ENCODE measurements at places on chromosomes 7 and 10. TPM values are rescaled to one million over a fixed set of nuclear protein-coding genes. Genes with fewer than 3 reads are reported as not detected.
A peak's percentile ranks its signal among the peaks of the same experiment; 100 is the strongest.

DNA sequence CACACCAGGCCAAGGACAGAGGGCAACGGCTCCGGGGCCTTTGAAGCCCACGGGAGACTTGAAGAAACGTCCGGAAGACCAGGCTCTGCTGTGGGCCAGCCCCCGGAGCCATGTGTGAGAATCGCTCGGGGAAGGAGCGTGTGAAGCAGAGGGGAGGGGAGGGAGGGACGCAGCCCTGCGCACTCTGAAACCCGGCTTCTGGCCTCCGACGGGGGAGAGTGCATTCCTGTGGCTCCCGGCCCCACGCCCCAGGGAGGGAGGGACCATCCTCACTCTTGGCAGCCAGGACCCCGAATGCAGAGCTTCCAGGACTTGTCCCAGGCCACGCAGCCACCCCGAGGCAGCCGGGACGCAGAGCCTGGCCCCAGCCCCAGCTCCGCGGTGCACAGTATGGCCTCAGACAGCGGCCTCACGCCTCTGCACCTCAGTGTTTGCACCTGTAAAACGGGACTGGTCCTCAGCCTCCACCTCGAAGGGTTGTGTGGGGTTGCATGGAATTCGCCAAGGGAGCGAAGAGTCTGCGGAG lies 67.4 kb downstream of the PDGFA start:
- peak; percentile 18 for DNase-seq

- peak; percentile 21 for DNase-seq
Measured at GRCh38 chr10:74855027-74855426, 28.6 kb downstream of the KAT6B start.

DNA sequence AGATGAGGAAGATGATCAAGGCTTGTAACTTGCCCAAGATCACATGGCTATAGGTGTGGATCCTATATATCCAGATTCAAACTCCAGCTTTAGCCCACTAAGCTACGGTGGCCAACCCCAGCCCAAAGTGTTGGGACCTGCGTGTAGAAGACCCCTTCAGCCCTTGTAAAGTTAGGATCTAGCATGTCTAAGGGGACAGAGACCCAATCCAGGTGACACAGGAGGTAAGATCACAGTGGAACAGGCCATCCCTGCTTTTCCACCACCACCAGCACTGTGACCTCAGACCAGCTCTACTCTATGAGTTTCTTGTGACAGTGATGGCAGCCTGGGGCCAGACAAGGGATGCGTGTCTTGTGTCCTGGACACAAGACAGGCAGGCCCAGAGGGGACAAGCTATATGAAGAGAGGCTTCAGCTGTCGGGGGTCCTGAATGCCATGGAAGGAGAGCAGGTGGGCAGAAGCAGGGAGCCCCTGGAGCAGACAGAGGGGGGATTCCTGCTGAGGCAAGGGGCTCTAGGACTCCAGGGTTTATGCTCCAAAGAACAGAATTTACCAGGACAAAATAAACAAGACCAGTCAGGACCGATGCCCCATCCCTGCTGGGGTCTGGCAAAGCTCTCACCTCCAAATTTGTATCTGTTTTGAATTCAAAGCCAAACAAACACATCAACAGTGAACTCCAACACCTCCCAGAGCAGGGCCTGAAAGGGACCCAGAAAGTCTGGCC lies 10.4 kb downstream of the GPRIN2 start:
- peak; percentile 1 for DNase-seq

DNA sequence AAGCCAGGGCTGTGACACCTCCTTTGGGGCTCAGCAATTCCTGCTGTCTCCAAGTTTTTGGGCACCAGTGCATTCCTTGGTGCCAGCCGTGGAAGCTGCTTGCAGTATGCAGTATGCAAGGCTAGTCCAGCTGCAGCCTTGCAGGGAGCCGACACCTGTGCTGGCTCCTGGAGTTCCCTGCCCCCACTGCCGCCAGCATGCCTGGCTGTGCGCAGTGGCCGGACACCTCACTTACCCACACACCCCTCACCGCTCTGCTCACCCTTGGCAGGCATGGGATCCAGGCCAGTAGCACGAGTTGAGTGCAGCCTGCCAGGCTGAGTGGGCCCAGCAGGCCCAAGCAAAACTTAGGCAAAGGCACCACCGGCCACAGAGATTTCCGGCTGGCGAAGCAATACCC lies 77.4 kb downstream of the SAMD9 start:
- DNase-seq: no peak

Gene MPP7
- total RNA-seq: 14.3 TPM

- DNase-seq: no peak
Measured at GRCh38 chr7:47557694-47558670, 23.9 kb downstream of the TNS3 start.

- DNase-seq: no peak
Measured at GRCh38 chr10:48804740-48805182, 120.1 kb downstream of the WDFY4 start.

Gene C10orf143
- total RNA-seq: 4.4 TPM

DNA sequence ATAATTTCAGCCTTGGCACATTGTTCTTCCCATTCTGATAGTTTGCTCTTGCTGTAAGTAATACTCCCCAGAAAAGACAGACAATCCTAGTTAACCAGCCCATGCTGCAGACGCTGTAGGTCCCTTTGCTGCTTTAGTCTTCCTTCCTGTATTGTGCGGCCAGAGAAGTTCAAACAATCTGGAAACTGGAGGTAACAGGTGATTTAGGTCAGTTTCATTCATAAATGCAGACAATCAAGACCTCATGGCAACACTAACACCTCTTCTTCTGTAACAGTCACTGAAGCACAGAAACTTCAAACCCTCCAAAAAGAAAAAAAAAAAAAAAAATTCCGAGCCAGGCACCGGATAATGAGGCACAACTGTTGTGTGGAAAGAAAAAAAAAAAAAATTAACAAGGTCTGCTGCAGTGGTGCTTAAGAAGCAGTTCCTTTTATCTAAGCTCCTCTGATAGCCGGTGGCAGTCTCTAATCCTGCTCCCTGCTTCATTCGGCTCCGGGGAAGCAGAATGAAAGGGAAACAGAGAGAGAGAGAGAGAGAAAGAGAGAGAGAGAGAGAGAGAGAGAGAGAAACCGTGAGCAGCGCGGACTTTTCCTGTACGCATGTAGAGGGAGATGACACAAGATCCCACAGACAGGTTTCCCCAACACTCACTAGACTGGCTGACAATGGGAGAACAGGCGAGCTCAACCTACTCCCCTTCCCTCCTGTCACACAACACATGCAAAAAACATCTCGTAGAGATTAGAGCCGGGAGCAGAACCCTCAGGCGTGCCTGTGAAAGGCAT lies at the start of gene SEMA3A:
TSS of gene SEMA3A (minus strand) at position 306 of the 788 bp plus-strand sequence. CDS start at position 103, 203 bp downstream.
- peak; percentile 24 for DNase-seq

GRCh38 chr10:109966961-109967738 lies 40.6 kb upstream of the ADD3 start:
- no peak for DNase-seq

- no peak for DNase-seq
Measured at GRCh38 chr10:60140651-60141632, 234.6 kb upstream of the CCDC6 start.

- no peak for DNase-seq
Measured at GRCh38 chr7:151428378-151429236, 11.3 kb downstream of the CRYGN start.

- DNase-seq: no peak
Measured at GRCh38 chr7:25831831-25832411, 320.1 kb upstream of the NFE2L3 start.

- no peak for DNase-seq
Measured at GRCh38 chr10:52455098-52455497, 141.0 kb downstream of the DKK1 start.

Gene PPP1R9A
- 0.13 TPM for total RNA-seq

DNA sequence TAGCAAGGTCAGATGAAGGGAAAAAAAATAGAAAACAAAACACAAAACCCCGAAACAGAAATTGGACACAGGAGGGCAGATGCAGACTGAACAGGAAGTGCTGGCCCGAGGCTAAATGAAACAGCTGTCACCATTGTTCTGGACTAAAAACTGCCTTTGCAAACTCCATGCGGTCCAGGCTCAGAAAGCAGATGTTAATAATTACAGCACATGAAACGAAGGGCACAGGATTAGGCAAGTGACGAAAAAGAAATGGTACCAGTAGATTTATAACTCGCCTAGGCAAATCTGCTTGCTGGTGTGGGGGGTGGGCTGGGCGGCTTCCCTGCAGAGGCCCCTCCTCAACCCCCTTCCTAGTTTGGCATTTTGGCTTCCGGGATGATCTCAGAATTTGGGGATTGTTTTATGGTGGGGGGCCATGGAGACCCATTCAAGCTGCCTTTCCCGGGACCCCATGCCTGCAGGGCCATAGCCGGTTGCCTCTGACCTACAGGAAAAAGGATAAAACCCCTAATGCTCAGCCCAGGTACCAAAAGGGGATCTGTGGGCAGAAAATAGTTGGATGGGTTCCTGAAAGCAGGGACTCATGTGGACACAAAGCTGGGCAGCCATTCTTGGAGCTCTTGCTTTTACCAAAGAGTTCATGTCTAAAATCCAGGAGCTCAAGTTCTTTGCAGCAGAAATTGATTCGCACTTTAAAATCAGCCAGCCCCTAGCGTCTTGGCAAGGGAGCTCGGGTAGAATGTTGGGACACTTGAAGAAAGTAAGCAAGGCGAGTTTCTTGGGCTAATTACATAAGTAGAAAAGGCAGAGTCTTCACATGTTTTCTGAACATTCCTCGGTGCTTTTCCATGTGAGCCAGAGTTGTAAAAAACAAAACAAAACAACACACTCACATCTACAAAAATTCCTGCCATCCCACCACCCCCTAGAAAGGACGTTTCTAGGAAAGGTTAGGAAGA lies 39.0 kb upstream of the EMX2 start:
- DNase-seq: no peak

GRCh38 chr7:138654616-138655015 lies 46.5 kb downstream of the SVOPL start:
- DNase-seq: no peak

DNA sequence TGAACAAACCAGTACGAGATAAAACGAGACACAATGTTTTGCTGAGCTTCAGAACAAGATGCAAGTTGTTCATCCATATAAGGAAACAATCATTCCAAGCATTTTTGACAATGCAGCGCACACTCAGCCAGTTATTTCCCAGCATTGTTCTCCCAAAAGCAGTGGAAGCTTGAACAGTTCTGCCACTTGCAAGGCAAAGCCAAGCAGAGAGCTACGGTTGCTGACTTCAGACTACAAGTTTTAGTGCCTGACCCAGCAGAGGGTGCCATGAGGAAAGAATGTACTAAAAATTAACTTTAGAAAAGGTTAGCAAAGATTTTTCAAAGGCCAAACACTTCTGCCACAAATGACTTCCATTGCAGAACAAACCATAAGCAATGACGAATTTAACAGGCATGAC lies 152.5 kb downstream of the SLC25A13 start:
- DNase-seq: no peak

Gene SPOCK2
- total RNA-seq: 134 TPM

- DNase-seq: no peak
Measured at GRCh38 chr10:79022565-79023230, 46.1 kb upstream of the ZMIZ1 start.

GRCh38 chr7:100823140-100823525 lies 4.2 kb downstream of the EPHB4 start:
- DNase-seq: no peak

- no peak for DNase-seq
Measured at GRCh38 chr7:37425498-37425897, 23.2 kb downstream of the ELMO1 start.

All from activated CD8-positive, alpha-beta T cell treated with anti-CD3 and anti-CD28 coated beads for 36 hours (primary cell).